Myocyte (in vitro differentiated cells): ENCODE measurements at places on chromosomes 1 and 21. TPM values are rescaled to one million over a fixed set of nuclear protein-coding genes. Genes with fewer than 3 reads are reported as not detected.

GRCh38 chr1:176271572-176271971, 64.5 kb upstream of the COP1 start:
- DNase-seq, result no peak

GRCh38 chr1:41804176-41804575, 114.5 kb downstream of the HIVEP3 start:
- no peak for DNase-seq

DNA sequence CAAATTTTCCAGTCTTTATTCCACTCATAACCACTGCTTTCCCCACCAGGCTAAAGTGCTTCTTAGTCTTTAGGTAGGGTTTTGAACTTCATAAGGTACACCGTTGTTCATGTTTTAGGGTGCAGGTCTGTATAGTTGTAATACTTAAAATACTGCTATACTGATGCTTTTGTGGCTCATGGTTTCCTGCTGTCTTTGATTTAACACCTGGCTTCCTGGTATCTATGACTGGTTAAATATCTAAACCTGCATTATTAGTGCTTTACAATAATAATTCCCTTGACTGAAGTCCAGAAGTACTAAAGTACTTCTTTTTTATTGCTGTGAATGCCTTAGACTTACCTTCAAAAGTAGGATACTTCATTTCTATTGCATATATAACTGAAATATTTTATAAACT, 384.7 kb downstream of the SRGAP2C start:
- no peak for DNase-seq

DNA sequence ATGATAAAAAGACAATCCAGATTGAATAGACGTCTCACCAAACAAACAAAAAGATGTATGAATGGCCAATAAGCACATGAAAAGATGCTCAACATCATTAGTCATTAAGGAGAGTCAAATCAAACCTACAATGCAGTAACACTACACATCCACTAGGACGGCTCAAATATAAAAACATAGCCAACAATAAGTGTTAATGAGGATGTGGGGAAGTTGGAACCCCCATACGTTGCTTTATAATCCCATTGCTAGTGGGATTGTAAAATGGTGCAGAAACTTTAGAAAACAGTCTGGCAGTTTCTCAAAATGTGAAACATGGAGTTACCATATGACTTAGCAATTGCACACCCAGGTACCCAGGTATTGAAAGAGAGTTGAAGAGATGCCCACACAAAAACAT, 14.7 kb upstream of the IL24 start:
- DNase-seq, result no peak

Gene PCBP3
- 1.5 and 1.7 TPM in 2 replicates for total RNA-seq

- DNase-seq, result no peak
Observed at GRCh38 chr1:161393151-161393550, 25.5 kb upstream of the CFAP126 start.

- no peak for DNase-seq
Observed at GRCh38 chr1:22658385-22659163, 5.5 kb downstream of the C1QB start.

Gene IKBKE
- 3.9 and 10.0 TPM in 2 replicates for total RNA-seq

Gene ELF3
- 0.68 TPM in 1 of 2 replicates, not detected in the other for total RNA-seq

DNA sequence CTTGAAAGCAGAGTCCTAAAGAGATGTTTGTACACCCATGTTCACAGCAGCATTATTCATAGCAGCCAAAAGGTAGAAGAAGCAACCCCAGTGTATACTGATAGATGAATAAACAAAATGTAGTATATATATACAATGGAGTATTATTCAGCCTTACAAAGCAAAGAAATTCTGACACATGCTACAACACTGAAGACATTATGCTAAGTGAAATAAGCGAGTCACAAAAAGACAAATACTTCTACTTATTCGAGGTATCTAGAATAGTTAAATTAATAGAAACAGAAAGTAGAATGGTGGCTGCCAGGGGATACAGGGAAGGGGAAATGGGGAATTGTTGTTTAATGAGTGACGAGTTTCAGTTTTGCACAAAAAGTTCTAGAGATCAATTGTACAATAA, 23.5 kb downstream of the COP1 start:
- no peak for DNase-seq

Gene FMN2
- 1.1 and 2.4 TPM in 2 replicates for total RNA-seq

DNA sequence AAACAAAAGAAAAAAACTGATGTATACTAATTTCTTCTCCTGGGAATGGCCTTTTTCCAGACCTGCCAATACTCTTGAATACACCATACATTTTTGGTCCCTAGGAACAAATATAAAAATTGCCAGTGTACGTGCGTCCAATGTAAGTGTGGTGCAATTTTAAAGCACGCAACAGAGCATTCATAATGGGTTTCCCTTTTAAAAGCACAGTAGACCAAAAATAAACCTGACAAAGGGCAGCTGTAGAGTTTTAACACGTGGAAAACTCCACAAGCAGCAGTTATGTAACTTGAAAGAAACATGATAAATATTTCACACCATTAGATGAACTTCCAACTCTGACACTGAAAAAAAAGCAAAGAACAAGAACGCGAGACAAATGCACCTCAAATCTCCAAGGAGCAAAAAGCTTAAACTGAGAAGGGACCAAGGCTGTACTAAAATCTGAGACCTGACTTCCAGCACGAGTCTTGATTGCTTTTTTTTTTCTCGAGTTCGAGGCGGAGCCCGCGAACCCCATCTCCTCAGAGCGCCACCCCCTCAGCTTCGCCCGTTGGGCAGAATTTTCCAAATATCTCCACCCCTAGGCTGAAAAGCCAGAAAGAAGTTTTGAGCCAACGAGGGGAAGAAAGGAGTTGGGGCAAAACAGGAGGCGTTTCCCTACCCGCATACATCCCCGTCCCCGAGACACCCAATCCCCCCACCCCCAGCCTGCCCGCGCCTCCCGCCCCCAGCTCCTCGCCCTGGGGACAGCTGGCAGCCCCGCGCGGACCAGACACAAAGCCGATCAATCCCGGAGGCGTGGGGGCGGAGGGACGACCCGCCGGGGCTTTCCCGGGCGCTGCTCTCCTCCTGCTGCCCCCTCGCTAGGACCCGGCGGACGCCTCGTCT, at the start of gene JAM2:
JAM2 (plus strand) TSS at position 599 of the 891 bp plus-strand sequence. CDS start 564 bp downstream, outside the sequence.
- peak; percentile 83 for DNase-seq

Gene TNFSF18
- 0.91 TPM in 1 of 2 replicates, not detected in the other for total RNA-seq

Gene SDC3
- 15.7 and 17.6 TPM in 2 replicates for total RNA-seq

Gene SNIP1
- total RNA-seq, result 11.0 and 12.3 TPM in 2 replicates

DNA sequence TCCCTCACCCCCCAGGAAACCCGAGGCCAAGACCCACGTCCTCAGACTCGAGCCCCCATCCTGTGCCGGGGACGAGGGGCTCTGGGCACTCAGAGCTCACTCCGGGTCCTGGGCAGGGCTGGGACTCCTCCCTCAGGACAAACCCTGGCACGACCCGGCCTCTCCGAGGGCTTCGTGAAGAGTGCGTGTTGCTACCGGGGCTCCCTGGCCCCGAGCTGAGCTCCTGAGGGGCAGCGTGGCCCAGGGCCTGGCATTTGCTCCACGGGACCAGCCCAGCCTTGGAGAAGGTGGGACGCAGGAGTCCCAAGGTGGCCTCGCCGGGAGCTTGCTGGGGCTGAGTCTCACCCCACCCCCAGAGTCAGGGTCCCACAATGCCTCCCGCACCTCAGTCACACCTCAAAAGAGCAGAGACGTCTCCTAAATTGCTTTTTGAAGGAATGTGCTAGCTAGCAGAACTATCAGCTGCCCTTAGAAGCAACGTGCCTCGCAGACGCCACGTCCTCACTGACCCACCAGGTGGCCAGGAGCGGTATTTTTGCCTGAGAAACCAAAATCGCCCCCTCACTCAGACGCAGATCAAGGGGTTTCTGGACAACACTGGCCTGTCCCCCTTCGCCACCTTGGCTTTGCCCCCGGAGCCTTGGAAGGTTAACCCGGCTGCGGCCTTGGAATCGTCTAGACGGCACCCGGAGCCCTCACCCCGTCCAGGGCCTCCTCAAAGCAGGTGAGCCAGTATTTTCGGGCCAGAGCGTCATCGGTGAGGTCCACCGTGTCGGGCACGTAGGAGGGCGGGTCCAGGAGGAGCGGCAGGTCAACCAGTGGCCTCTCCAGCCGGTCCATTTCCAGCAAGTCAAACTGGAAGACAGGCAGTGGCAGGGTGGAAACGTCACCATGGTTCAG, 11.3 kb downstream of the PANK4 start:
- no peak for DNase-seq

DNA sequence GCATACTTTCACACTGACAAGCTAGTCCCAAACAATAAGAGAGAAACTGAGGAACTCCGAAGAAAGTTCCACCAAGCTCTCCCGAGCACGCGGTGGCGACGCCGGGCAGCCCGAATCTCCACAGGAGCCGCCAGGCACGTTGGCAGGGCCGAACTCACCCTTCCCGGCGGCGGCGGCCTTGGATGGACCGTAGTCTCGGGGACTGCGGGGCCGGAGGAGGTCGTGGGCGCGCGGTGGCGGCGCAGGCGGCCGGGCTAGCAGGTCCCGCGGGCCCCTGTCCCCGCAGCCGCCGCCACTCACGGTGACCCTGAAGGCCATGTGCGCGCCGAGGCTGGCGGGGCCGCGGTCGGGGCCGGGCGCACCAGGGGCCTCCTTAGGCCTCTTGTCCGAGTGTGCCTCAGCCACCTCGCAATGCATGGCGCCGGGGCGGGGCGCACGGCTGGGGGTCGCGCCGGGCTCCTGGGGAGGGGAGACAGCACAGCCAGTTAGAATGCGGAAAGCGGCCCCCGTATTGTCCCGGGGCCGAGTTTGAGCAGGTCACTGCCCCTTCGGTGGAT, 1.2 kb downstream of the GLIS1 start:
- no peak for DNase-seq

DNA sequence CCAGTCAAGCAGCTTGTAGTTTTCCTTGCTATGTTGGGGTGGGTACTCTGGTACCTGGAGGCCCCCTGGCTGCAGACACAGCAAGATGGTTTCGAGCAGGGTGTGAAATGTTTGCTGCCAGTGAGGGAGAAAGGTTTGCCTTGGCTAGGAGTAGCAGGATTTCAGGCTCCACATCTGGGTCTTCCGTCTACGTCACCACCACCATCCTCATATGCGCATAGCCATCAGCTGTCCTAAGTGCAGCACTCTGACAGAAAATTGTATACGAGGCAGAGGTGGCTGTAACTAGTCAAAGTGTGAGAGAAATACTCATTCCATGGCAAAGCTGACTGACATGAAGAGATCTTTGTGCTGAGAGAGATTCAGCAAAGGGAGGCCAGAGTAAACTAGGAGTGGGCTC, 212.6 kb downstream of the NFIA start:
- no peak for DNase-seq

Gene REN
- not detected in 2 replicates for total RNA-seq

DNA sequence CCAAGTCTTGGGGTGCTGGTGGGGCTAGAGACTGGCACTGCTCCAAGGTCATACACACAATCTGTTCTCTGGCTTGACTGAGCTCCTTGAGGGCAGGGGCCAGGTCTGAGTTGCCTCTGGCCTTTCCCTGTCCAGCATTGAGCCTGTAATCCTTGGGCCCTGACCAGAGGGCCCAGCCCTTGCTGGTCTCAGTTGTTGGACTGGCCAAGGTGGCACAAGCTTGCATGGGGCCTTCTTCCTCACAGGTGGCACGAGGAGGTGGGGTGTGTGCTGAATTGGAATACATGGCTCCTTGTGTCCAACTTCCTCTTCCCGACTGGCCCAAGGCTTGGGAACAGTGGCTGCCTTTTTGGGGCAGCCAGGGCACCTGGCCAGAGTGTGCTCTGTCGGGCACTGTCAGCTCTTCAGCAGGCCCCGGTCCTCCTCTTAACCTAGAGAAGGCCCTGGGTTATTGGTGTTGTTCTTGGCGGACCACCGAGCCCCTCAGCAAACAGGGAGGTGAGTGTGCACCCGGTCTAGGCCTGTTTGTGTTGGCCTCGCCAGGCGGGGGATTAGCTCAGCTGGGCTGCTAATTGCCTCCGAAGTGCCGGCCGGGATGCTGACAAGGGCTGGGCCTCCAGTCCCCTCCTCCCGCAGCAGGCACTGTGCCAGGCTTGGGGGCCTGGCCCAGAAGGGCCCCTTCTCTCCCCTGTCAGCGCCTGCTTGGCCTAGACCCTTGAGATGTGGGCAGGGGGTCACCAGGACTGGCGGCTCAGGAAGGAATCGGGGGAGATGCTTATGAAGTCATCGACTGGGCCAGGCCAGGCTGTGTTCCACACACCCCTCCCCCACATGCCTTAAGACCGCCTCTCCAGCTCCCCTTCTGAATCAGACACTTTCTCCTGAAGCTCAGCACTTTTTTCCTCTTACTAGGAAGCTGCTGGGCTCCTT, 28.5 kb downstream of the WNT4 start:
- DNase-seq, result no peak

GRCh38 chr1:77579547-77579946, 102.9 kb downstream of the ZZZ3 start:
- DNase-seq, result no peak

Gene LCE1B
- total RNA-seq, result not detected in 2 replicates

Gene IGSF21
- total RNA-seq, result not detected in 2 replicates

DNA sequence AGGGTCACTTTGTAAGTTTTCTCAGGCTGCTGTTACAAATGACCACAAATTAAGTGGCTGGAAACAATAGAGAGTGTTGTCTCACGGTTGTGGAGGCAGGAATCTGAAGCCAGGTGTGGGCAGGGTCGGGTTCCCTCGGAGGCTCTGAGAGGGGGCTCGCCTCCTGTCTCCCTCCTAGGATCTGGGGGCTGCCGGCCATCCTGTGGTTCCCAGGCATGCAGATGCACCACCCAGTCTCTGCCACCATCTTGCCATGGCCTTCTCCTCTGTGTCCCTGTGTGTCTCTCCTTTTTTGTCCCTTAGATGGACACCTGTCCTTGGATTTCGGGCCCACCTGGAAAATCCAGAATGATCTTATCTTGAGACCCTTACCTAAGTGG, 4.8 kb downstream of the TP73 start:
- no peak for DNase-seq

GRCh38 chr1:55559161-55559611, 344.0 kb upstream of the USP24 start:
- no peak for DNase-seq

Gene NBPF6
- not detected in 2 replicates for total RNA-seq

- no peak for DNase-seq
Observed at GRCh38 chr1:38454236-38454635, 405.3 kb downstream of the RRAGC start.

DNA sequence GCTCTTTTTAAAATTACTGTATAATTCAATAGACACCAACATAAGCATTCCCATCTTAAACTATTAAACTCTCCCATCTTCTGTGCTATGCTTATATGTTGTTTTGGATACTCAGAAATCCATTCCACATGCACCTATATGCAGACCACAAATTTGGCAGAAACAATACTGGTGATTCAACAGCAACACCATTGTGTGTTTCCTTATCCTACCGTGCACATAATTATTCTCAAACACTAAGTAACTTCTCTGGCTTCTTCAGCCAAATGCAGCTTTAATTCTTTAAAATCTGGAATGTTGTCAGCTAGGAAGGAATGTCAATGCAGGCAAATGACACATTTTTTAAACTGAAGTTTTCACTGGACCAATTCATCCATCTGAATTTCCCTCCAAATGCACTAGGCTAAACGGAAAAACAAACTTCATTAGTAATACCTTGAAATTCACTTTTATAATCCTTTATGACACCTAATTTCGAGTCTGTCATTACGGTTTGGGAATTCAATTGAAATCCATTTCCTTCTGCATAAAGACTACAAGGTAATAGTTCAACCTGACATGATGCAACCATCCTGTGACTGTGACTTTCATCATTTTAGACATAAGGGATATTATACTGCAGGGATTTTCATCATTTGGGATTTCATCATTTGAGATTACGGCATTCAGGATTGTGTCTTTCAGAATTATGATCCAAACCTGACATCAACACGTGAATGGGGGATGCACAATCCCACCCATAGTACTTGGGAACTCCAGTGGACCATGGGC, 308.5 kb downstream of the LTN1 start:
- no peak for DNase-seq

Gene STPG1
- total RNA-seq, result 2.0 and 2.5 TPM in 2 replicates

GRCh38 chr1:206816390-206817287, 44.3 kb upstream of the IL10 start:
- no peak for DNase-seq
